Endothelial cell (in vitro differentiated cells): ENCODE measurements at places on chromosomes 11 and 22.

GRCh38 chr11:72759468-72759985, 7.3 kb upstream of the ARAP1 start:
- H3K4me3 ChIP-seq = no peak overlapping the region
- peaks cover 4% of the 10 kb centered on the region for H3K27me3 ChIP-seq
- no peaks in the 10 kb centered on the region for H3K4me1 ChIP-seq
- no peak for DNase-seq
- H3K36me3 ChIP-seq = peaks cover 21% of the 10 kb centered on the region

- H3K4me3 ChIP-seq = no peak overlapping the region
- peaks cover 32% of the 10 kb centered on the region for H3K4me1 ChIP-seq
- peaks cover 9% of the 10 kb centered on the region for H3K27me3 ChIP-seq
- peaks cover 18% of the 10 kb centered on the region for H3K36me3 ChIP-seq
- DNase-seq = no peak
- peak overlapping the region; percentile 86 for H3K27ac ChIP-seq
These were observed 1.4 kb upstream of the NXF1 start for GRCh38 chr11:62806611-62807121.

DNA sequence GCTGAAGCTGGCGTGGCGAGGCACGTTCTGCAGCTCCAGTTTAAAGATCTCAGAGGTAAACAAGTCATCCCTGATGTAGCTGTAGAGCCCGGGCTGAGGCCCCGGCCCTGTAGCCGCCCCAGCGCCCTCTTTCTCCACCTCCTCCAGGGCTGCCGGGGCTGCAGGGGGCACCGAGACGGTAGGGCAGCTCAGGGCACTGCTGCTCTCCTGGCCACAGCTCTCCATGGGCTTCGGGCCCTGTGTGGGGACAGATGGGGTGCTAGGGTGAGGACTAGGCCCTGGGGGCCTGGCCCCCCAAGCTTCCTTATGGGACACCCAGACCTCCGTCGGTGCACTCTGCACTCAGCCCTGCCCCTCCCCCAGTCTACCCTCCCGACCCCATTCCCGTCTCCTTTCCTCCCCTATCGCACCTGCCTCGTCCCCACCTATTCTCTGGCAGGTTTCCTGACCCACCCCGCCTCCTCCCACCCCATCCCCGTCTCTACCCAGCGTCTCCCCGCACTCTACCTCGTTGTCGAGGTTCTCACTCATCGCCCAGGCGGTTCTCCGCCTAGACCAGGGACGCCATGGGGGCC, 559 bp downstream of the RANBP1 start:
- H3K36me3 ChIP-seq = peaks cover 6% of the 10 kb centered on the region
- H3K4me1 ChIP-seq = peaks cover 20% of the 10 kb centered on the region
- no peak for DNase-seq
- H3K27me3 ChIP-seq = peaks cover 7% of the 10 kb centered on the region
- H3K4me3 ChIP-seq = peak overlapping the region; percentile 93

DNA sequence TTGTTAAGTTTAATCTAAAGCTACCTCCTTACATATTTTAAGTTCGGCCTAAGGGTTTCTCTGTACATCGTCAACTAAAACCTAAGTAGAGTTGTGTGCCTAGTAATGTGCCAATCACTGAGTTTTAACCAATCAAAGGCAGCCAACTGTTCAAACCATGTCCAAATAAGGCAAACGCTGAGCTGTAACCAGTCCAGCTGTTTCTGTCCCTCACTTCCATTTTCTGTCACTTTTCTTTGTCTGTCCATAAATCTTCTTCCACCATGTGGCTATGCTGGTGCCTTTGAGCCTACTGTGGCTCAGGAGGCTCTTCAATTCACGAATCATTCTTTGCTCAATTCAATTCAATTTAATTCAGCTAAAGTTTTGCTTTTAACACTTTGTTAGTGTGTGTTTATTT, 13.9 kb upstream of the ATXN10 start:
- no peaks in the 10 kb centered on the region for H3K36me3 ChIP-seq
- H3K27ac ChIP-seq = no peak overlapping the region
- no peaks in the 10 kb centered on the region for H3K27me3 ChIP-seq
- H3K4me1 ChIP-seq = peaks cover 2% of the 10 kb centered on the region
- H3K4me3 ChIP-seq = no peak overlapping the region

DNA sequence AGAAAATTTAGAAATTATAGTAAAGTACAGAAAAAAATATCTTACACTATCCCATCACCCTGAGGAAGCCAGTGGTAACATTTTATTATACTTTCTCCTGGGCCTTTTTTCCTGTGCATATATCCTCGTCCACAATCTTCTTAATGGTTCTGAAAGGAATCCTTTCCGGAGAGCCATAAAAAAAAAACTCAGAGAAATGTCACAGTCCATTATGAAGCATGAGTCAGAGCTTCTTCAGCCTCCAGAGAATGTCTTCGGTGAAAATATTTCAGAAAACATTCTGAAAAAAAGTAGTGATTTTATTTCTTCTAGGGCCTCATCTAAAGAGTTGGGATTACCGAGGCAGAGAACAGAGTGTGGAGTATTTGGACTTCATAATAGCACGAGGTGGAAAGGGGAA, 163.4 kb downstream of the INSC start:
- no peaks in the 10 kb centered on the region for H3K36me3 ChIP-seq
- H3K4me3 ChIP-seq = no peak overlapping the region
- no peak for DNase-seq
- peaks cover 2% of the 10 kb centered on the region for H3K27me3 ChIP-seq

DNA sequence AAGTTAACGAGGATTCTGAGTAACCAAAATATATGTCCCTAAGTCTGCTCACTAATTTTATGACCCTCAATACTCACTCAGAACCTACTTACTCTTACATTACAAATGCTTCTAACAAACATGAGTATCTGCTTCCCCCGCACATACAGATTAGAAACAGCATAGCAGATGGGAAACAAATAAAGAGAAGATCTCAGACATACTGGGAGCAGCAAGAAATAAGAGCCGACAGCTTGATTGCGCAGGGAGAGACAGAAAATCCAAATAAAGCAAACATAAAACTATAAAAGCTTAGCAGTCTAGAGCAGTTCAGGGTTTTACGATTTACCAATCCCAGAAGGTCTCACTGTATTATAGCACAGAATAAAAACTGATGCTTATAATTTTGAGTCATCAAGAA, 89.1 kb upstream of the DBX1 start:
- H3K4me1 ChIP-seq = no peaks in the 10 kb centered on the region
- no peaks in the 10 kb centered on the region for H3K36me3 ChIP-seq
- H3K27ac ChIP-seq = no peak overlapping the region

GRCh38 chr22:25942856-25943411, 200.9 kb downstream of the MYO18B start:
- H3K4me3 ChIP-seq = no peak overlapping the region
- peaks cover 2% of the 10 kb centered on the region for H3K4me1 ChIP-seq
- no peaks in the 10 kb centered on the region for H3K36me3 ChIP-seq
- peaks cover 3% of the 10 kb centered on the region for H3K27me3 ChIP-seq

DNA sequence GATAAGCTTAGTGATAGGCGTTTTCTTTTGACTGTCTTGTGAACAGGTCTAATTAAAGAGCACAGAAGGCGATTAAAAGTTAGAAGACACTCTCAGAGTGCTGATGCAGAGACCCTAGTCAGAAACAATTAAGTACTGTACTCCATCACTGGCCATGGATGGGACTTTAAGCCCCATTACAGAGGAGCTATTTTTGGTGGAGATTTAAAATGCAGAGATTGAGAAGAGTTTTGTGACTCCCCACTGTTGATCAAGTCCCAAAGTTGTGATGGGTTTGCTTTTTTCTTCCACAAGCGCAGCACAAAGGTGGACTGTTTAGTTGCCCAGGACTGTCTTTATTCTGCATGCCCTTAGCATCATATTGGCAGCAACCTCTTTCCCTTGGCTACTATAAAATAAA, 978 bp downstream of the LUZP2 start:
- no peak overlapping the region for H3K27ac ChIP-seq
- H3K4me1 ChIP-seq = peaks cover 2% of the 10 kb centered on the region
- peaks cover 6% of the 10 kb centered on the region for H3K27me3 ChIP-seq
- DNase-seq = no peak
- no peaks in the 10 kb centered on the region for H3K36me3 ChIP-seq
- no peak overlapping the region for H3K4me3 ChIP-seq

GRCh38 chr22:40485813-40486667, 115.6 kb downstream of the SGSM3 start:
- no peak overlapping the region for H3K4me3 ChIP-seq
- DNase-seq = no peak
- peaks cover 10% of the 10 kb centered on the region for H3K36me3 ChIP-seq
- no peak overlapping the region for H3K27ac ChIP-seq

- no peak for DNase-seq
- no peaks in the 10 kb centered on the region for H3K27me3 ChIP-seq
- H3K27ac ChIP-seq = no peak overlapping the region
- no peaks in the 10 kb centered on the region for H3K36me3 ChIP-seq
- no peak overlapping the region for H3K4me3 ChIP-seq
These were observed 24.5 kb upstream of the TNRC6B start for GRCh38 chr22:40153192-40153591.

- peaks cover 4% of the 10 kb centered on the region for H3K36me3 ChIP-seq
- no peak for DNase-seq
- no peak overlapping the region for H3K4me3 ChIP-seq
- H3K27ac ChIP-seq = no peak overlapping the region
- peaks cover 14% of the 10 kb centered on the region for H3K4me1 ChIP-seq
These were observed 176.4 kb downstream of the SHANK2 start for GRCh38 chr11:71075871-71076420.

DNA sequence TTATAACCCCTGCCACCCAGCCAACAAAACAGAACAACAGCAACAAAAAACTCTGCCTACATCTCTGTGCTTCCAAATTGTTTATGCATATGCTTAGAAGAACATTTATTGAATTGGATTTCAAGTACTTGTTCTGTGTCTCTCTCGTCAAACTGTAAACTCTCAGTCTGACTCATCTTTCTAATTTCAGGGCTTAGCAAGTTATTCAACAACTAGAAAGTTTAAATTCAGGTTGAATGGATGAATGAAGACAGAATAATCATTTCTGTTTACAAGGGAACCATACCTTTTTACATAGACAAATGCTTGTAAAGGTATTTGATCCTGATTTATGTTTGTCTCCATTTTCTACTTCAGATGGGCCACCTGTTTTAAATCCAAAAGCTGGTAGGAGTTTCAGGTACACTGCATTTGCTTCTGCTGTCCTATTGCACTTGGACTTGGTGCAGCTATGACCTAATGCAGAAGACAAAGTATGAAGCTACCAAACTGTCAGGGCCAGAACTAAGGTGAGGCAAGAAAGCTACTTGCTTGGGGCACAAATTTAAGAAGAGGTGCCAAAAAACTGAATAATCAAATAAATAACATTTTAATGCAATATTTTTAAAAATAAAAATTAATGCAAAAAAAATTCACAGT, 1.6 kb upstream of the FBXO3 start:
- peaks cover 22% of the 10 kb centered on the region for H3K4me1 ChIP-seq
- peaks cover 9% of the 10 kb centered on the region for H3K27me3 ChIP-seq
- H3K36me3 ChIP-seq = peaks cover 5% of the 10 kb centered on the region
- peak overlapping the region; percentile 45 for H3K4me3 ChIP-seq
- no peak for DNase-seq

- DNase-seq = no peak
- no peaks in the 10 kb centered on the region for H3K36me3 ChIP-seq
- H3K4me1 ChIP-seq = no peaks in the 10 kb centered on the region
- peaks cover 3% of the 10 kb centered on the region for H3K27me3 ChIP-seq
These were observed 356.8 kb upstream of the CCDC179 start for GRCh38 chr11:23217072-23217471.

GRCh38 chr11:34977089-34977912, 60.9 kb downstream of the PDHX start:
- DNase-seq = no peak
- H3K27me3 ChIP-seq = no peaks in the 10 kb centered on the region
- peaks cover 7% of the 10 kb centered on the region for H3K4me1 ChIP-seq
- H3K27ac ChIP-seq = no peak overlapping the region
- H3K4me3 ChIP-seq = no peak overlapping the region
- H3K36me3 ChIP-seq = peaks cover 20% of the 10 kb centered on the region

DNA sequence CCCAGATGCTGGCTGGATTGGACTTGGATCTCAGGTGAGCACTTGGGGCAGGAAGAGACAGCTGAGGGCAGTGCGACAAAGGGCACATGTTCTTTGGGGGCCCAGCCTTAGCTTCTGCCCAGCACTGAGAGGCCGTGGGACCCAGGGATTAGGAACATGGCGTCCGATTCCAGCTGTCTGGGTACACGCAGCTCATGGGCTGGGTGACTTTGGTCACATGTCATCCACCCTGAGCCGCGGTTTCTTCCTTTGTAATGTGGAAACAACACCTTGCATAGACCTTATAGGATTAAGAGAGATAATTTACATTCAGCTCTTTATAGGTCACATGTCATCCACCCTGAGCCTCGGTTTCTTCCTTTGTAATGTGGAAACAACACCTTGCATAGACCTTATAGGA, 39.8 kb downstream of the MYO18B start:
- H3K36me3 ChIP-seq = no peaks in the 10 kb centered on the region
- no peak for DNase-seq
- no peaks in the 10 kb centered on the region for H3K4me1 ChIP-seq
- H3K4me3 ChIP-seq = no peak overlapping the region
- H3K27ac ChIP-seq = no peak overlapping the region

GRCh38 chr11:46330563-46331281, 16.5 kb upstream of the DGKZ start:
- no peak overlapping the region for H3K27ac ChIP-seq
- peaks cover 28% of the 10 kb centered on the region for H3K4me1 ChIP-seq
- peaks cover 5% of the 10 kb centered on the region for H3K36me3 ChIP-seq
- no peak for DNase-seq

DNA sequence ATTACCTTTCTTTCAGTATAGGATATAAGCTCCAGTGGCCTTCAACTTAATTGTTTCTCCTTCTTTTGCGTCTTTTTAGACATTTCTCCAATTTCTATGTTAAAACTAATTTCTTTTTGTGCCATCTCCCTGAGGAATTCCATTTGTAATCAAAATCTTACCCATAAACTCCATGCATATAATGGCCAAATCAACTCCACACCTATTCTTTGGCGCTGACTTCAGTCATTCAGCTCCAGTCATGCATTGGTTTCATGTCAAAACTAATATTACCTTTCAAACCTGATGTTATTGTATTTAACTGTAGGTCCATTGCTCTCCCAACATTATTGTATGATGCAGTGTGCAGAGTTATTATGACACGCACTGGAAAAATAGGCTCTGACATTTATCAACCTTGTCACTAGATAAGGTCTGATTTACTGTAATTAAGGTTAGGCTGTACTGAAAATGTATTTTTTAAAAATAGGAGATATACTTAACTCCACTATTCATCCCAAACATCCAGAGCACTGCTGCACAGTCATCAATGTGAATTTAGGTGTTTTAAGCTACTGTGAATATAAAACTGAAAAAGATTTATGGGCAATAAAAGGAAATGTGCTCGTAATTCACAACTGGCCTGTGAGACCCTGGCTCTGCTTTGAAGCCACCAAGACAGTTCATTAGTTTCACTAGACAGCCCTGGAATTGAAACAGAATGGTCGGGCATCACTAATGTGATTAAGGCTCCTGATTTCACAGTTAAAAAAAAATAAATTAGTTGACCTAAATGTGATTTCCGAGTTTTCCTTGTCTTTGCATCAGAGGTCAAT, 180.6 kb upstream of the GRIA4 start:
- no peaks in the 10 kb centered on the region for H3K36me3 ChIP-seq
- no peak for DNase-seq
- no peaks in the 10 kb centered on the region for H3K4me1 ChIP-seq
- H3K4me3 ChIP-seq = no peak overlapping the region
